Stimulated activated CD8-positive, alpha-beta memory T cell treated with anti-CD3 and anti-CD28 coated beads, Interleukin-12 subunit alpha, Interleukin-12 subunit beta, amount 100 ng/mL, for 1 hour (primary cell): ENCODE measurements at places on chromosomes 3 and 15.

GRCh38 chr3:41199866-41200668 is 762 bp downstream of the CTNNB1 start:
- DNase-seq: peak; percentile 21

- DNase-seq: no peak
Observed at GRCh38 chr3:184428561-184429175, 48.8 kb downstream of the CHRD start.

GRCh38 chr3:158160958-158161357 is 51.1 kb downstream of the RSRC1 start:
- DNase-seq: no peak

- no peak for DNase-seq
Observed at GRCh38 chr15:51343466-51343865, 2.0 kb downstream of the GLDN start.

GRCh38 chr15:26773067-26773877 is 406 bp upstream of the GABRB3 start:
- no peak for DNase-seq

DNA sequence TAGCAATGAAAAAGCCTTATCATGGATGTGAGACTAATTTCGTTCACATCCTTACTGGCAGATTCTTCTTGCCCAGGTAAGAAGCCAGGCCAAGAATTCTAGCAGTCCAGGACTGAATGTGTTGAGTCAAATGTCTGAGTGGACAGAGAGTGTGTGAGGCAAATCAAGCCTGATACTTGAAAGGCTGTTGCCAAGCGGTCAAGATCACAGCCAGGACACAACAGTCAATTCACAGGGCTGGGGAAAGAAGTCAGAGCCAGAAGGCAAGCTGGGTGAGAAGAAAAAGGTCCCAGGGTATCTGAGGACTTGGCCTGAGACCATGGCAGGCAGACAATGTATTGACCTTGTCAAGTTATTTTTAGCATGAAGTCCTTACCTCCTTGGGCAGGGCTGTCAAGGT is 301.3 kb downstream of the ZNF385D start:
- DNase-seq: no peak

DNA sequence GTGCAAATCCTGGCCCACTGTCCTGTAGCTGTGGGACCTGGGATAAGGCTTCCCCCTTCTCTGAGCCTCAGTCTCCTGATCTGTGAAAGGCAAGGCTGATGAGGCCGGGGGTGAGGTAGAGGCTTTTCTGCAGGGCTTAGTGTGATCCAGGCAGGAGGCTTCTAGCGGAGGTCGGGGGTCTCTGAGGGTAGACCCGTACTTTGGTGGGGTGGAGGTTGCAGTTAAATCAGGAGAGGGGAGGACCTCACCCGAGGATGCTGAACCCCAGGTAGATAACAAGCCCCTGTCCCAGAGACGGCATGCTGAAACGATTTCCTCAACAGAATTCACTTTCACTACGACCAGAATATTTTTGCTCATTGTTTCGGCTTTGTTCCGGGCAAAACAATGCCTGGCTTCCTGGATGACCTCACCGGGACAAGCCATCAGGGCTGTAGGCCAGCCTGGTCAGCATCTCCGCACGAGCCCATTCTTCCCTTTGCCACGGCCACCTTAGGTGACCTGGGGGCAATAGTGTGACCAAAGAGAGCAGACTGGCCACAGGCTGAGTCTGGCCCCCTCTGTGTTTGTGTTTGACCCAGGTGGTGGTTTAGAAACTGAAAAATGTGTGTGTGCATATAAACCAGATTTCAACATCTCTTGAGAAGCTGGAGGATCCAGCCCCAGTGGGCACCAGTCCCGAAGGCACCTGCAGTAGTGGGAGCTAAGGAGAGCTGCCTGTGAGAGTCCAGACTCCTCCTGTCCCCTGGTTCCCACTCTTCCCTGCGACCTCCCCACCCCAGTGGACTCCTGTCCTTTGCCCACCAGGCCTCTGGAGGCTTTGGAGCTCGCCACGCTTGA is 33.0 kb downstream of the SLC6A6 start:
- no peak for DNase-seq

- DNase-seq: no peak
Observed at GRCh38 chr15:50234764-50235163, 30.8 kb downstream of the HDC start.

DNA sequence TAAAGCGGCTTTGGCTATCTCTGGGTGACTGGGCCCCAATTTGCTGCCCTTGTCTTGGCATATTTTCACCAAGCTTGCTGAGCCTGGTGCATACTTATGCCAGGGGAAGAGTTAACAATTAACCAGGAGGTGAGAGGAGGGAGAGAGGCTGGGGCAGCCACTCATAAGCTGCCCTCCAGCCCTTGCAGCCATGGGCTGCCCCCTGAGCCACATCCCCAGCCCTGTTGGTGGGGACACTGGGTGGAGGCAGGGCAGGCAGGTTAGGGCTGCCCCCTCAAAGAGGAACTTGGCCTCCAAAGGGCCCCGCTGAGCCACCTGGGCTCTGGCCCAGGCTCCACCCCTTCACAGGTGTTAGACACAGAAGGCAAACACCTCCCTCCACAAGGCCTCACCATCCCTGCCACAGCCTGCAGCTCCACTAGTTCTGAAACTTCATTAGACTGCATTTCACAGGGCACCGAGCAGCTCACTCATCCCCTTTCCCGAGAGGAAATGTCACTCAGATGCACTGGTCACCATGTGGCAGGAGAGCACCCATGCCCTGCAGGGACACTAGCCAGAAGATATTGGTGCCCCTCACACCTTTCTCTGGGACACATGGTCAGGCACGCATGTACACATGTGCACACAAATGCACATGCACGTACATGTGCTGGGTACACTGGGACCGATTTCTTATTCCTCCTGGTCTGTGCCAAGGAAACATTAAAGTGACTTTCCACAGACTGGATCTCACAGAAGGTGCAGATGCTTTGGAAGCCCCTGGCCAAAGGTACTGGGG is 20.2 kb downstream of the AMOTL2 start:
- DNase-seq: no peak

GRCh38 chr3:141992512-141992911 is 116.1 kb downstream of the ATP1B3 start:
- no peak for DNase-seq

GRCh38 chr15:75646944-75647364 is 758 bp upstream of the SNX33 start:
- DNase-seq: no peak

DNA sequence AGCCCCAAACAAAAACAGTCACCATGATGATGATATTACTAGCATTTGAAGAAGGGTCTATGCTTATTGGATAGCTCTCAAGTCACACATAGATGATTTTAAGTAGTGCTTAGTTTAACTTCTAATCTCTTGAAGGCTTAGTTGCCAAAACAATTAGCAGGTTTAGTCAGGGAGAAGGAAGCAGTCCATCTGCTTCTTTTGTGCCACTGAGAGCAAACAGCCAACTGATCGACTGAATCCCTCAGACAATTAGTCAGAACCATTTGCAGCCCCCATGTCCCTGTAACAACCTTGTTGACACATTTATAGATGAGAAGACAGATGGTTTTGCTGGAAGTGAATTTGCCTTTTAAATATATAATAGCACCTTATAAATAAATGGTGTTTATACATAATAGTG is 585.1 kb upstream of the SUCLG2 start:
- no peak for DNase-seq

GRCh38 chr3:128174675-128175590 is 21.7 kb downstream of the EEFSEC start:
- DNase-seq: no peak

GRCh38 chr3:150372722-150373121 is 35.4 kb upstream of the TSC22D2 start:
- DNase-seq: no peak

DNA sequence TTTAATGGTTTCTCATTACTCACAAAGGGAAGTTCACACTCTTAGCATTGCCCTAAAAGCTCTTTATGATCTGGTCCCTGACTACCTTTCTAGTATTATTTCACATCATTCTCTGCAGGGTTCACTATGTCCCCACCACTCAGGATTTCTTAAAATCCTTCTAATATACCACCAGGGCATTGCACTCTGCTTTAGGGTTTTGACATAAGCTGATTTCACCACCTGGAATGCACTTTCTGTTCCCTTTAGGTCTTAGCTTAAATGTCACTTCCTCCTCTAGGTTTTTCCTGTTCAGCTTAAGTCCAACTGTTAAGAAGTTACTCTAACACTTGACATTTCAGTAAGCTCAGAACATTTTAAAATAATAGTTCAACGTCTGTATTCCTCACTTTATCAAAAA is 81.7 kb downstream of the HCN4 start:
- no peak for DNase-seq

- no peak for DNase-seq
Observed at GRCh38 chr15:90174140-90174875, 26.8 kb upstream of the SEMA4B start.

GRCh38 chr3:155026999-155027591 is 53.0 kb upstream of the MME start:
- no peak for DNase-seq

DNA sequence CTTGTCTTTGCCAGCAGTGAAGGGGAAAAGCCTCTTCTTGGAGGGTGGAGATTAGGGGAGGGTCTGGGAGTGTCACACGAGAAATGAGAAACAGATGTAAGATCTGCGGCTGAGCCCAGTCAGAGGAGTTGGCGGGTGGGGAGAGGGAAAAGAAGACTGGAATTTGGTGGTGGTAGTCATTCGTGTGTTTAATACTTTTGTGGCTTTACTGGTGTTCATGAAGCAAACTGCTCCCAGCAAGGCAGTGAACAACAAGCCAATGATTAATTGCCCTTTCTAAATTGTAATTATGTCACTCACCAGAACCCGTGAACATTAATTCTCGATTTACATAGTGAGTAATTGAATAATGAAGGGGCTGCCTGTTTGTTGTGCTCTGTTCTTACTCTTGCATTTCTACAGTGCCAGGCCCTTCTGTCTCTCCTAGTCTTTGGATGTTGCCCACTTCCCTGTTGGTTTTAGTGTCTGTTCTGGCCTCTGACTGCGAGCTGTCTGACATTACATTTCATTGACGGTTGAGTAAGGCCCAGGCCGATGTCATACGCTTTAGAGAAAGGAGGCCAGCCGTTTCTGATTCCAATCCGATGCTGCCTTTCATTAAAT is 78.0 kb downstream of the CHCHD6 start:
- DNase-seq: no peak
